ENCODE measurements at places on chromosomes 2 and 18. TPM values are rescaled to one million over a fixed set of nuclear protein-coding genes. Genes with fewer than 3 reads are reported as not detected.

The CCDC148 gene
- 1.3 TPM for total RNA-seq

The DYNC1I2 gene
- 103 TPM for total RNA-seq

The C2orf66 gene
- total RNA-seq, result not detected

The BMP10 gene
- total RNA-seq, result 0.37 TPM

The MOGAT1 gene
- not detected for total RNA-seq

The TCF7L1 gene
- 6.4 TPM for total RNA-seq

The LONRF2 gene
- total RNA-seq, result 19.8 TPM

The ACVR1 gene
- 18.4 TPM for total RNA-seq

The CAPN13 gene
- 6.4 TPM for total RNA-seq

The LINC00305 gene
- not detected for total RNA-seq
